ENCODE measurements at places on chromosomes 5 and 9.

DNA sequence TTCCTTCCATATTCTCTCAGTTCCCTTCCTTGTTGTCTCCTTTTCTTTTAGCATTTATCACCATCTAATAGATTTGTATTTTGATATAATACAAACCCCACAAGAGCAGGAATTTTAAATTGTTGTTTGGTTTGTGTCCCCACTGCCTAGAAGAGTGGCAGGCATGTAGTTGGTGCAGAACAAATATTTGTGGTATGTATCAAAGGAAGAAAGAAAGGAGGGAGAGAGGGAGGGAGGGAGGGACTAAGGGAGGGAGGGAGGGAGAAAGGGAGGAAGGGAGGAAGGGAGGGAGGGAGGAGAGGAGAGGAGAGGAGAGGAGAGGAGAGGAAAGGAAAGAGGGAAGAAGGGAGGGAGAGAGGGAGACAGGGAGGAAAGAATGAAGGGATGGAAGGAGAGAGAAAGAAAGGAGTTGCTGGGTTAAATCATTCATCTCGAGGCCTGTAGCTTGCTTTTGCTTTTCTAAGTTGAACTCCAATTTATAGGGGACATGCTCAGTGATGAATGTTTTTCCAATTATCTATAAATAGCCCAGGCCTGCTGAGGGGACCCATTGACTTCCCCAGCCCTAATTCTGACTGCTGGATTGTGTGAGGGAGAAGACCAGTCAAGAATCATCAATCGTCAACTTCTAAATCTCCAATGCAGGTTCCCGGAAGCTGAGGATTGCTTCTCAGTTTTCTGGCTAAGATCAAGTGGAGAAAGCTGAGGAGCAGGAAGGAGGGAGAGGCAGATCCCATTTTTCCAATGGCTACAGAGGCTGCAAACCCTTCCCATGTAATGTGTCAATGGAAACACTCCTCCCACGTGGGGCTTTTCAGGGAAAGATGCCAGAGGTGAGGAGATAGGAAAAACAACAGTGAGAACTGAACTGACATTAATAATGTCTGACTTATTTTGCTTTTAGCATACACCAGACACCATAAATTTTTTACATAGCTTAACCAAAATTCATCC lies 320.7 kb downstream of the ASTN2 start:
- no peak for DNase-seq

- DNase-seq: peak; percentile 17
Measured at GRCh38 chr5:73157414-73158303, 15.3 kb upstream of the TMEM174 start.

- DNase-seq: no peak
Measured at GRCh38 chr9:109981091-109981490, 201.1 kb downstream of the PALM2AKAP2 start.

DNA sequence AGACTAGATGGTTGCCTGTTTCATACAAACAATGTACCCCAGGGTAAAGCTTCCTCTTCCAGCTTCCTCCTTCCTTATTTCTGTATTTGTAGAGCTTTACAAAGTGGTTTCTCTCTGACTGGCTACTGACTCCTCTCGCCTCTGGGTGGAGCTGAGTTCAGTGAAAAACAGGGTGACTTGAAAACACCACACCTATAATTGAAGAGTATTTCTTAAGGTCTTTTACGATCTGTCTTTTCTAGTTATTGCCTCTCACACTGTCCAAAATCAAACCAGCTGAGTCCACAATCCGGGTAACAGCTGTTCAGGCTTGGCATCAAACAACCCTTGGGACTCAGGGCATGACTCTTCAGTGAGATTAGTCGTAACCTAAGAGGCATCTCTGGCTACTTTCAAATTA lies 200.4 kb downstream of the ARRDC3 start:
- no peak for DNase-seq

GRCh38 chr9:107158321-107158720 lies 124.8 kb upstream of the RAD23B start:
- peak; percentile 26 for DNase-seq

GRCh38 chr5:167987490-167988280 lies 303.8 kb upstream of the WWC1 start:
- no peak for DNase-seq

GRCh38 chr9:124590889-124591641 lies 83.9 kb upstream of the NR5A1 start:
- peak; percentile 31 for DNase-seq

- DNase-seq: no peak
Measured at GRCh38 chr5:55175781-55176175, 2.8 kb upstream of the CDC20B start.

GRCh38 chr9:19618816-19619215 lies 170.0 kb downstream of the SLC24A2 start:
- DNase-seq: no peak

GRCh38 chr5:69493396-69494133 lies 975 bp downstream of the OCLN start:
- no peak for DNase-seq

GRCh38 chr9:8508671-8509290 lies 709.2 kb upstream of the DMAC1 start:
- DNase-seq: no peak

GRCh38 chr5:107817951-107818350 lies 147.2 kb upstream of the EFNA5 start:
- no peak for DNase-seq

DNA sequence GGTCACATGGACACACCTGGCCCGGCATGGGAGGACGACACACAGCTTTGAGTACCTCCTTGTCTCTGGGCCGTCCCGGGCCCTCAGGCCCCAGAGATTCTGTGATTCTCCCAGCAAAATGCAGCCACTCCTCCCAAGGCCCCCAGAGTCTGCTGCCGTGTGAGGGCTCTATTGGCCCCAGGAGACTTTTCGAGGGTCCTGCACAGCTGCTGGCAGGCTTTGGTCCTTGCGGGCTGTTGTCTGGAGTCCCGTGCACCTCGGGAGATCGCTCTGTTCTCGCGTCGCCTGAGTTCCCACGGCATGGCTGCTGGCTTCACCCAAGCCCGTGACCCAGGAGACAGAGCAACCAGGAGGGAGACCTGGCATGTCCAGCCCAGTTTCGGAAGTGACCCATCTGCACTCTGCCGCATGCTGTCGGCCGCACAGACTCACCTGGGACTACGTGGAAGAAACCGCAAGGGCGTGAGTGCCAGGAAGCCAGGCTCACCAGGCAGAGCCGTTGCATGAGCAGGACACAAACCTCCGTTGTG lies 46.8 kb upstream of the NKD2 start:
- DNase-seq: no peak

DNA sequence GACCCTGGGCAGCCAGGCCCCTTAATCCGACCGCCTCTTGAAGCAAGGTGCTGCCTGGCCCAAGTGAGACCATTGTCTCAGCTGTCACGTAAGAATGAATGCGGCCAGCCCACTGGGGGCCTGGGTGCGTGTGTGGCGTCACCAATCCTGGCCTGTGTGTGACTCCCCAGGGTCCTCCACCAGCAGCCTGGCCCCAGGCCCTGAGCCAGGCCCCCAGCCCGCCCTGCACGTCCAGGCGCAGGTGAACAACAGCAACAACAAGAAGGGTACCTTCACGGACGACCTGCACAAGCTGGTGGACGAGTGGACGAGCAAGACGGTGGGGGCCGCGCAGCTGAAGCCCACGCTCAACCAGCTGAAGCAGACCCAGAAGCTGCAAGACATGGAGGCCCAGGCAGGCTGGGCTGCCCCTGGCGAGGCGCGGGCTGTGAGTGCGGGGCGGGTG lies 124.2 kb downstream of the WNK2 start:
- no peak for DNase-seq

DNA sequence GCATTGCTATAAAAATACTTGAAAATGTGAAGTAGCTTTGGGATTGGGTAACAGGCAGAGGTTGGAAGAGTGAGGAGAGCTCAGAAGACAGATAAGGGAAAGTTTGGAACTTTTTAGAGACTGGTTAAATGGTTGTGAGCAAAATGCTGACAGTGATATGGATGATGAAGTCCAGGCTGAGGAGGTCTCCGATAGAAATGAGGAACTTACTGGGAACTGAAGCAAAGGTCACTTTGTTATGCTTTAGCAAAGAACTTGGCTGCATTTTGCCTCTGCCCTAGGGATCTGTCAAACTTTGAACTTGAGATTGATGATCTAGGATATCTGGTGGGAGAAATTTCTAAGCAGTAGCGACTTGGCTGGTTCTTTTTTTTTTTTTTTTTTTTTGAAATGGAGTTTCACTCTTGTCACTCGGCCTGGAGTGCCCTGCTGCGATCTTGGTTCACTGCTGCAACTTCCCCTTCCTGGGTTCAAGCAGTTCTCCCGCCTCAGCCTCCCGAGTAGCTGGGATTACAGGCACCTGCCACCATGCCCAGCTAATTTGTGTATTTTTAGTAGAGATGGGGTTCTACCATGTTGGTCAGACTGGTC lies 998.9 kb downstream of the TLE1 start:
- DNase-seq: no peak

GRCh38 chr9:13063880-13064459 lies 215.5 kb downstream of the MPDZ start:
- no peak for DNase-seq
